ENCODE measurements at places on chromosomes 3 and 15.

DNA sequence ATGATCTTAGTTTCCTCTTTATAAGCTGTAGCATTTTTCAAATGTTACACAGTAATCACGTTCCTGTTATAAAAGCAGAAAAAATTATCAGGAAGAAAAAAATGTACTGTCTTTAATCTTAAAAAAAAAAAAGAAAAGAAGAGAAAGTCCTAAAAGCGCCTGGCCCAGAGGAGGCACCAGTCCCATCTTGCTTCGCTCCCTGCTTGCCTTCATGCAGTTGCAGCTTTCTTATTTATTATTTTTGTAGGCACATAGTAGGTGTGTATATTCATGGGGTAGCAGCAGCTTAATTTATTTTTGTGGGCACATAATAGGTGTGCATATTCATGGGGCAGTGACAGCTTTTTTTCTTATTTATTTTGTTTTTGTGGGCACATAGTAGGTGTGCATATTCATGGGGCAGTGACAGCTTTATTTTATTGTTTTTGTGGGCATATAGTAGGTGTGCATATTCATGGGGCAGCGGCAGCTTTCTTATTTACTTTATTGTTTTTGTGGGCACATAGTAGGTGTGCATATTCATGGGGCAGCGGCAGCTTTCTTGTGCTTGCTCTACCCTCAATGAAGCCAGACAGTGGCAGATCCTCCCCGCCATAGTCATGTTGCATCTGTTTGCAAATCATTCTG, 5.5 kb upstream of the EHD4 start:
- no peak for DNase-seq

DNA sequence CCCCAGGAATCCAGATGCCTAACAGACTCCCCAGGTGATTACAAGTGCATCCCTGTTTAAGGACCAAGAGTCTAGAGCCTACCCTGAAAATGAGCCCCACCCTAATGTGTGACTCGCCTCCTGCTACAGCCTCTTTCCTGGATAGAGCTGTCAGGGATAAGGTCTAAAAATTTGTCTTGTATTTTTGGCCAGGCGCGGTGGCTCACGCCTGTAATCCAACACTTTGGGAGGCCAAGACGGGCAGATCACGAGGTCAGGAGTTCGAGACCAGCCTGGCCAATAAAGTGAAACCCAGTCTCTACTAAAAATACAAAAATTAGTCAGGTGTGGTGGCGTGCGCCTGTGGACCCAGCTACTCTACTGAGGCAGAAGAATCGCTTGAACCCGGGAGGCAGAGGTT, 11.2 kb downstream of the TMC3 start:
- DNase-seq: no peak

- no peak for DNase-seq
Observed at GRCh38 chr15:54119051-54119450, 140.8 kb downstream of the UNC13C start.

- no peak for DNase-seq
Observed at GRCh38 chr3:37910671-37911400, 49.2 kb downstream of the CTDSPL start.

- DNase-seq: no peak
Observed at GRCh38 chr15:52764731-52765130, 25.4 kb downstream of the ONECUT1 start.

DNA sequence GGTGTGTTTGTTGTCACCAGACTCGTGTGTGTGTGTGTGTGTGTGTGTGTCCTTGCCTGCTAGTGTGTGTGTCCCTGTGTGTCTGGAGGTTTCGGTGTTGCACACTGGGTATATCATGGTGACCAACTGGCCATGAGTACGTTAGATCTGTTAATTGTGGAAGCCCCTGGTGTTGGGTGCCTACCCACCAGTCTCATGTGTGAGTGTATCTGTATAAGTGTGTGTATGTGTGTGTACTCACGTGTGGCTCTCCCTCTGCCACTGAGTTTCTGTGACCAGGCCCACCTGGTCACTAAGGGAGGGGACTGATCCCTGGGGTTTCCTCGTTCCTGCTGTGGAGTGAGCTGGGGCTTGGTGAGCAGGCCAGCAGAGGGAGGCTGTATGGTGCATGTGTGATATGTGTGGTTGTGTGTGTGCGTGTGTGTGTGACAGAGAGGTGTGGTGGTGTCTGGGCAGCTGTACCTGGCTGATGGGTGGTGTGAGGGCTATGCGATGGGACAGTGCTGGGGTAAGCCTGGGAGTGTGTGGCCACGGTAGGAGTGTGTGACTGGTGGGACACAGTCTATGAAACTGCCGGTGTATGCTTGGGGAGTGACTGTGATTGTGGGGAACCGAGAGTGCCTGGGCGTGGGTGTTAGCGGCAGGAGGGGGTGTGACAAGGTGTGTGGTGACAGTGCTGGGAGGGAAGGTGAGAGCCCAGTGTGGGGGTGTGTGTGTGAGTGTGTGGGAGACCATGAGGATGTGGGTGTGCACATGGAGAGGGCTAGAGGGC, 1.8 kb downstream of the PRKCD start:
- no peak for DNase-seq

- DNase-seq: no peak
Observed at GRCh38 chr15:27167738-27168137, 196.8 kb downstream of the GABRG3 start.

DNA sequence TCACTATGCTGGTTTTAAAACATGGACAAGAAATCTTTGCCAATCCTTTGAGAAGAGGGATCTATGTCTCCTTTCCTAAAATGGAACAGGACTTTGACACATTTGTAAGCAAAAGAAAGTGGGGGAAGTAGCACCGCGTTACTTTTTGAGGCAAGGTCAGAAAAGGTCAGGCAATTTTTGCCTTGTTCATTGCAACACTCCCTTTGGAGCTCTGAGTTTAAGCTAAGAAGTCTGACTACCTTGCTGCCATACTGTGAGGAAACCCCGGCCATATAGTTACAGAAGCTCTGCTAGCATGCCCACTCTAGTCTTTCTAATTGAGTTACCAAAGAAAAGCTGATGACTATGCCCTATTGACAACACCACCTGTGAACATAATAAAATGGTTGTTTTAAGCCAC, 1.4 kb downstream of the FAM227B start:
- DNase-seq: no peak

DNA sequence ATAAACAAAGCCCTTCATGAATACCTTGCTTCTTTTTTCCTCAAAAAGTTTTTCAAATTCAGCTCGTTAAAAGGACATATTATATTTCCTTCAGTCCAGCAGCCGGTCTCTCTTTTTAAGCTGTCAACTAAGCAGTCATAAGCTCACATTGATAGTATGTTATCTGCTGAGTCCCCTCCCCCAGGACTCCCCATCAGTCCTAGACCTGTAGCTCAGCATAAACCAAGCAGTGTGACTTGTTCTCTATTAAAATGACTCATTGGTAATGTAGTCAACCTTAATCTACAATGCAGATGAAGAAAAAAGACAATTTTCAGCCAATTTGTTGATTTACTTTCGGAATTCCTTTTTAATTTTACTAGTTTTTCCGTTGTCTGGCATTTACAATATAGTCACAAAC, 483.8 kb downstream of the MECOM start:
- no peak for DNase-seq

DNA sequence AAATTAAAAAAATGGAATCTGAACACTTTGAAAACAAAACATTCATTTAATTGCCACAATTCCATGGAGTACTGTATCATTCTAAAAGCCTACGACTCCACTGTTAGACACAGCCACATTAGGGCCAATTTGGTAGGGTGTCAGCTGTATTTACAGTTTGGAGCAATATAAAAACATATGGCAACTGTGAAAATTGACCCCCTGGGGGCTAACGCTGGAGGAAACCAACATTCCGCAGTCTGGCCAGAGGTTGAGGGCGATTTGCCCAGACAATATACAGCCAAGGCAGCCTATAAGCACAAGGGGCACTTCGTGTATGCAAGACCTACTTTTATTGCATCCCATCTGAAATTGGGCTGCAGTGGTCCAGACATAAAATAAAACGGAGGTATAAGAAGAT, 476.5 kb upstream of the WNT5A start:
- DNase-seq: no peak

DNA sequence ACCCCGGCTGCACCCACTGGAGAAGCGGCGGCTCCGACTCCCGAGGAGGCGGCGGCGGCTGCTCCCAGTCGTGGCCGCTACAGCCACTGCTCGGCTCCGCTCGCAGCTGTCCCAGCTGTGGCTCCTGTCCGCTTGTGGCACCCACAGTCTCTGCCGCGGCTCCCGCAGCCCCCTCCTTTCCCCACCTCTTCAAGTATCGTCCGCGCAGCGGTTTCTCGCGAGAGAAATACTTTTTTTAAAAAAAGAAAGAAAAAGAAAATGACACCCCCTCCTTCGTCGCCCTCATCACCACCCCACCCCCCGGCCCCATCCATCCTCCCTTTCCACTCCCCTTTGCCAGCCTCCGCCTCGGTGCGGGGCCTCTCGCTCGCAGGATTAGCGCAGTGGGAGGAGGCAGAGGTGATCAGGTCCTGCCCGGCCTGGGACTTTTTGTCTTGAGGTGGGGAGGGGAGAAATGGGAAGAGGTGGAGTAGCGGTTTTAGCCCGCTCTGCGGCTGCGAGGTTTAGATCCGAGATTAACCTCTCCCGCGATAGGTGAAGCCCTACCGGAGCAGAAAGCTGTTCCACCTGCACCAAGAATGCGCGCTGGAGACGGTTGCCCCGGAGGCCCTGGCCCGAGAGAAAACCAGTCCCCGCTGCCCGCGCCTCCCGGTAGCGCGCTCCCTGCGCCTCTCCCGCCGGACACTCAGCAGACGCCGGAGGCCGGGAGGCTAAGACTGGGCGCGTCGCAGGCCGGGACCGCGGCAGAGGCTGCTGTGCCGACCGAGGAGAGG, at the start of gene FBN1:
Gene FBN1, minus strand, starts transcription at position 152 of the 773 bp plus-strand sequence. CDS start 940 bp downstream, outside the sequence.
- DNase-seq: peak; percentile 94

- peak; percentile 92 for DNase-seq
Observed at GRCh38 chr3:126654571-126655383, at the start of gene TXNRD3. Gene TXNRD3 (minus strand): TSS chr3:126655124.

DNA sequence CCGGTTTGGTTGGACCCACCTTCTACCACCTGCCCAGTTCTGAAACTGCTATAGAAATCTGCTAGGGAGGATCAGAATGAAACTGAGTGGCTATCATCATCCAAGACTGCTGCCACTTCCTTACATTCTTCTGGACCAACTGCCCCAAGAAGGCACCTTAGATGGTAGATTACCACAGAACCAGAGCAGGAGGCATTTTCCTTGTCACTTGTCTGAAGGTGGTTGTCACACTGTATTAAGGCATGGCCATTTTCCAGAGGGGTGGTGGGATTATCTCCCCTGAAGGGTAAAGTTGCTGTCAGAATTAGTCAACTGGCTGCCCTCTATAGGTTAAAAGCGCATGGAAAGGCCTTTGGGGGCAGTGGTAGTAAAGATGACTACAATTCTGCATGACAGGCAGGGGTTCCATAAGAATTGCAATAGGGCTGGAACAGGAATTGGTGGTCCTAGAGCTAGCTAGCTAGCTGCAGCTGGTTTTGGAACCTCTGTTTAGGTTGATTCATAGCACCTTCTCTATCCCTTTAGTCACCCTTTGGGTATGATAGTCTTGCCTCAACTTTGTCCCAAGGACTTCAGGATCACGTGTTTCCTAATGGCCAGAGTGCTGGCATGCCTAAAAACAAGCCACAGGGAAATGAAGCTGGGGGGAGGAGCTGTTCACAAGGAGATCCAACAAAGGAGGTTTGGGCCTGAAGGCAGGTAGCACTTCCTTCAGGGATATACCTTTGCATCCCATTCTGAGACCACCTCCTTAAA, 4.8 kb upstream of the CSPG5 start:
- no peak for DNase-seq

DNA sequence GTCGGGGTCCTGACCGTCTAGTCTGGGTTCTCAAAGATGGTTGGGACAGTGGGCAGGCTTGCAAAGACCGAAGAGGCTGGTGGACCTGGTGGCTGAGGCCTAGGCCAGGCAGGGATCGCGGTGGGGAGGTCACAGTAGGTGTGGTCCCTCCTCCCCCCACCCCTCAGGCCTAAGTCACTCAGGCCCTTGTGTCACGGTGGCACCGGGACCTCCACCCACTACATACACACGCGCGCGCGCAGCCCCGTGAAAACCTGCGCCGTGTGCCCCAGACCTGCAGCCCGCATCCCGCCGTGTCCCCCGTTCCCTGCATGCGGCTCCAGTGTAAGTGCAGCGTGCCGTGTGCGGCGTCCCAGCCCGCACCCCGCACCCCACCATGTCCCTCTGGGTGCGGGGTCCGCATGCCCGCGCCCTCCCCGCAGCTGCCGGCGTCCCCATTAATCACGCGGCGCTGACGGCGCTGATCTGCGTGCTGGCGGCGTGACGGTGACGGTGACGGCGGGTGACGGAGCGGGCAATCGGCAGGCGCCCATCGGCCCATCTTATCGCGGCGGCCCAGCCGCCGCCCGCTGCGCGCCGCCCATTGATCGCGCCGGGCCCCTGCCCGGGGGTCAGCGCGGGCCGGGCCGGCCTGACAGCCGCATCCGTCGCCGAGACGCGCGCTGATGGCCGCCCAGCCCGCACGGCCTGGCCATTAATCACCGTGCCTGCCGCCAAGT, 24.4 kb downstream of the SEC61A1 start:
- DNase-seq: peak; percentile 83

DNA sequence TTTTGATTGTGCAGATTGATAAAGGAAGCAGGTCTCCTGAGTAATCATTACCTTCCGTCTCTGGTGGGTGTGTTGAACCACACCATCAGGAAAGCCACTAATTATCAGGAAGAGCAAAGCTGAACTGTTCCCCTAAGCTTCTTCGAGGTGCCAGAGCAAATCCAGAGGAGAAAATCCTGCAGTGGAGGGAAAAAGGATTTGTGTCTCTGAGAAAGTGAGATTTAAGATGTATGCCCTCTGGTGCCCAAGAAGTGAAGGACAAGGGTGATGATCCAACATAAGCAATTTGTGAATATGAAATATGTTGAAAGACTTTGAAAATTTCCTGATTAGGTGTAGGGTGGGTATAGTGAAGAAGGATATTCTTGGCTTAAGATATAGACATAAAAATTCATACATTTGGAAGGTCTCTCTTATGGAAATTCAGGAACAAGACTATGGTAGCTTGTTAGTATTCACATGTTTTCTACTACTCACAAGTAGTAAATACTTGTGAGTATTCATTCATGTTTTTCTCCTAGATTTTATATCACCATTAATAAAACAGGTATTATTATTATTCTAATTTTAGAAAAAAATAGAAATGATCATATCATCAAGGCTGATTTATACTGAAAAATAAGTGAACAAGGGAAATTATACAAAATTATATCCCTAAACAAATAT, 34.8 kb downstream of the COMMD2 start:
- peak; percentile 87 for DNase-seq

- peak; percentile 90 for DNase-seq
Observed at GRCh38 chr3:44685128-44685800, 27.2 kb upstream of the ZNF502 start.

GRCh38 chr15:85707519-85708338, 87.0 kb downstream of the KLHL25 start:
- DNase-seq: no peak

All from brain (organoid and tissue), 16 donors.